ENCODE measurements at places on chromosomes 2 and 18.

- no peak for DNase-seq
Measured at GRCh38 chr2:85323351-85323987, 4.3 kb downstream of the TGOLN2 start.

GRCh38 chr2:8138923-8139667, 542.8 kb upstream of the ID2 start:
- no peak for DNase-seq

DNA sequence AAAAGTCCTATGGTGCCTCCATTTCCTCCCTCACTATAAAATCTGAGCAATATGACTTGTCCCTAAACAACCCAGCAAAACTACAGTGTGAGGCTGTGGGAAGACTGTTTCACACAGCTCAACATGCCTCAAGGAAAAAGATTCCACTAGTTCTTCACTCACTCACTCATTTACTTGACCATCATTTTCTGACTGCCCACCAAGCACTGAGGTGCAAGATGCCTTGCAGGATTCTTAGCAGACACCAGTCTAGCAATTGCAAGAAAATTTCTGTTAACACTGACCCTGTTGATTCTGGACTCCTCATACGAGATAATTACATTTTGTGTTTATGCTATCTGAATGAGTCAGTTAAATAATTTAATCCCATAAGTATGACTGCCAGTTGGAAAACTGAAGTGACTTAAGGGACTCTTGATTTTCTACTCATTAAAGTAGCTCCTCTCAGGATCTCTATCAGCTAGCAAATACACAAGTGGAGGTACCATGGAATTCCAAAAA, 51.9 kb upstream of the PCBP1 start:
- DNase-seq = no peak

- DNase-seq = no peak
Measured at GRCh38 chr2:46770622-46771021, 145.0 kb downstream of the MCFD2 start.

GRCh38 chr2:200730302-200730701, 81.4 kb upstream of the BZW1 start:
- no peak for DNase-seq

DNA sequence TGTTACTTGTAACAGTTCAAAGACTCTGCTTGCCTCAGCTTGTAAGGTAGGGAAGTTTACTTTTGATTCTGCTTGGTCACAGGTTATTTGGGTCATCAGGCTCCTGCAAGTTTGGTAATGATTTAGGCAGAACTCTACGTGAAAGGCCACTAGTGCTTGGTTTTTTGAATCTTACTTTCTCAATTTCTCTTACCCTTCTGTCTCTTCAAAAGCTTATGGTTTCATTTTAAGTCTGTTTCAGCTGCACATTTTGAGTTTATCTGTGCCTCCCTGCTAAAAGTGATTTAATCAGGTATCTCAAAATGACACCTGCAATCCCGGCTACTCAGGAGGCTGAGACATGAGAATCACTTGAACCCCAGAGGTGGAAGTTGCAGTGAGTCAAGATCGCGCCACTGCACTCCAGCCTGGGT, 26.3 kb upstream of the MOCOS start:
- no peak for DNase-seq

DNA sequence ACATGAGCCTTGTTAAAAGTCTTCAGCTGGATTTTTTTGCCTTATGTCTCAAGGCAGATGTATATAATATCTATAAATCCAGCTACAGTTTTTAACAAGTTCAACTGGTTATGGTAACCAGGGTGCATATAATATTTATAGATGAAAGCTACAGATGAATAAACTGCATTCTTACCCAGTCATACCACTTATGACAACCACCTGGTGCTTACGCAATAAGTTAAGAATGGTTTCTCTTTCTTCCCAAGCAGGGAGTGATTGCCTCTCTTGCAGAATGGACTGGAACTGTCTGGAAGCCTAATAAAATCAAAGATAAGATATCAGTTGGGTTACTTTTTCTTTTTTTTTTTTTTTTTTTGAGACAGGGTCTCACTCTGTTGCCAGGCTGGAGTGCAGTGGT, 19.6 kb downstream of the DHX57 start:
- no peak for DNase-seq

DNA sequence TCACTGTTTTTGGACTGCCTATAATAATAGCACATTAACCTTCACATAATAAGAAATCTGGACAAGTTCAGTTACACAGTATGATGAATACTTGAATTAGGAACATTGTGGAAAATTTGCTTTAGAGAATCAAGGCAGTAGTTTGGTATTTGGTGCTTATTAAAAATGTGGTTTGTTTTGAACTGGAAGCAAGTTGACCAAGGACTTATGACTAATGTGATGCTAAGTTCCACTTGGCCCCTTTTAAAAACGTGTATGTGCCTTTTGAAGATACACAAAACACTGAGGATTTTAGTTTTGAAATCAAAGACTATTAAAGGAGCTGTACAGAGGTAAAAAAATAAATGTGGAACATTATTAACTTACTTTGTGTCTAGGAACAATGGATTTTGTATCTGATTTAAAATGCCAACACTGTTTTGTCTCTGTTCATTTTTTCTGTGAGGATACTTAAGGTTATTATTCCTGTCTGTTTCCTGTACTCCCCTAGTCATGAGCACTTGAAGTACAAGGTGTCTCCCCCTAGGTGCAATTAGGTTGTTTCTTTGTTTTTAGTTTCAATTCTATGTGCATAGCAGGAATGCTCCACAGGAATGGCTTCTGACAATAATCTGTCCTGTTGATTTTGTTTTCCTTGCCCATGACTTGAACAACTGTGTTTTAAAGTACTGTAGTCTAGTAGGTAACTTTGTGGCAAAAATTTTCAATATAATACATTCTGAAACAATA, 49.6 kb upstream of the PTH2R start:
- no peak for DNase-seq

GRCh38 chr2:101080211-101081068, 70.7 kb downstream of the TBC1D8 start:
- no peak for DNase-seq

GRCh38 chr2:1796232-1796930, 52.1 kb upstream of the PXDN start:
- DNase-seq = no peak

GRCh38 chr2:164479460-164479859, 141.8 kb downstream of the GRB14 start:
- no peak for DNase-seq

DNA sequence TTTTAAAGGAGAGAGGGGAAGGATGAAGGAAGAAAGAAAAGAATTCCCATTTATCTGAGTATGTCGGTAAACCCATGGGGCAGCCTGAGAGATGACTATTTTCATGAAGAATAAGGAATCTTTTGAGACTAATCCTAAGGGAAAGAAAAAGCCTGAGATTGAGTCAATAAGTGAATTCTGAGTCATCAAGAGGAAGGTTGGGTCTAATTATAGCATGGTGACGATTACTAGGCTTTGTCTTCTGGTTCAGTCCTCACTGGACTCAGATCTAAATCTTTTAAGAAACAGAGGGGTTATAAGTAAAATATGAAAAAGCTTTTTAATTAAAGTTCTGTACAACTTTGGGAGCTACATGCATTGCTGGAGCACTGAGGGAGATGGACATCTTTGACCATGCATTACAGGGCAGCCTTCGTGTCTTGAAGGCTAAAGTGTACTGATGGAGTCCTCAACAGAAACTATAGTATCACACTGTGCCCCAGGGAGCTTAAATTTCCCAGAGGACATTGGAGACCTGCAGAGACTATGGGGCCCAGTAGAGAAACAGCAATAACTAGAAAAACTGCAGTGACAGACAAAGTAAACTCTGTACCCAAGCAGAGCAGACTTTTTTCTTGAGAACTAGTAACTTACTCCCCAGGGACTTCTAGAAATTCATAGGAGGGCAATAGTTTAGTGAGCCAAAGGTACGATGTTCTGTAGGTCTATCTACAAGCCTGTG, 260.9 kb downstream of the RAD51AP2 start:
- no peak for DNase-seq

GRCh38 chr2:220269367-220269766, 641.9 kb downstream of the SLC4A3 start:
- DNase-seq = no peak

GRCh38 chr2:37318401-37318800, 6.2 kb downstream of the PRKD3 start:
- DNase-seq = no peak

- no peak for DNase-seq
Measured at GRCh38 chr2:109215866-109216265, 86.9 kb downstream of the SH3RF3 start.

- no peak for DNase-seq
Measured at GRCh38 chr2:200515155-200515554, 5.3 kb upstream of the KCTD18 start.

- no peak for DNase-seq
Measured at GRCh38 chr2:29765721-29766120, 155.7 kb downstream of the ALK start.

DNA sequence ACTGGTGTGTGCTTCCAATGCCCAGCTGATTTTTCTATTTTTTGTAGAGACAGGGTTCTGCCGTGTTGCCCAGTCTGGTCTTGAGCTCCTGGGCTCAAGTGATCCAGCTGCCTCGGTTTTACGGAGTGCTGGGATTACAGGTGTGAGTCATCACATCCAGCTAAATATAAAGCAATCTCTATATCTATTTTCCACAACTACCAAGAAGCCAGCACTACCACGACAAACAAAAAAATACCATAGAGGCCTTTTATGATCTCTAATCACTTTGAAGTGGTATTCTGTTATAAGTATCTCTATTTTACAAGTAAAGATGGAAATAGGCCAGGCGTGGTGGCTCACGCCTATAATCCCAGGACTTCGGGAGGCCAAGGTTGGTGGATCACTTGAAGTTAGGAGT, 34.7 kb downstream of the C2orf74 start:
- no peak for DNase-seq

GRCh38 chr2:169290433-169290832, 71.9 kb downstream of the LRP2 start:
- DNase-seq = no peak

DNA sequence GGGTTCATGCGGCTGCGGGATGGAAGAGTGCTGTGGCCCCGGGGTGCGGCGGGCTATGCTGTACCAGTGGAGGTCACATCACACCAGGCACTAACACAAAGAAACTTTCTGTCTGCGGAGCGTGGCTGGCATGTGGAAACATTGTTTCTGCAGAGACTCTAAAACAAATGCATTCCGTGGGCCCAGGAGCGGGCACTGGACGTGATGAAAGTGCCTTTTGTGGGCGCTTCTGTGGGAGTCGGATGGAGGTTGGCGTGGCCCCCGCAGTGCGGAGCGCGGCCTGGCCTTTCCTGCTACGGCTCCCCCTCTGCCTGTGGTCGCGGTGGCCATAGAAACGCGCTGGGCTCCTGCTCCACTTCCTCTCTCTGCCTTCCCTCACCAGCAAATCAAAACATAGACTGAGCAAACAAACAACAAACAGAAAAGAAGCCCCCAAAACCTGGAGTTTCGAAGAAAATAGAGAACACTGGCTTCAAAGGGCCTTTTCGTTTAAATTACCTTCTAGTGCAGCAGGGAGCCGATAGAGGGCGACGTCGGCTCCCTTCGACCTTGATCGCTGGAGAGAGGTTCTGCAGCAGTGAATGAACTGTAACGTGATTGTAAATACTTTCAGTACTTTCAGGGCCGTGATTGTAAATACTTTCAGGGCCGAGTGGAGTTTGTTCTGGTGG, 51.4 kb downstream of the KIF5C start:
- peak; percentile 46 for DNase-seq

- no peak for DNase-seq
Measured at GRCh38 chr2:202494300-202495229, 118.4 kb downstream of the BMPR2 start.

GRCh38 chr2:209918251-209918650, 84.2 kb upstream of the RPE start:
- no peak for DNase-seq

- DNase-seq = no peak
Measured at GRCh38 chr18:45007531-45007930, 326.8 kb downstream of the SETBP1 start.

- DNase-seq = no peak
Measured at GRCh38 chr2:68404164-68404563, 39.1 kb downstream of the PLEK start.

DNA sequence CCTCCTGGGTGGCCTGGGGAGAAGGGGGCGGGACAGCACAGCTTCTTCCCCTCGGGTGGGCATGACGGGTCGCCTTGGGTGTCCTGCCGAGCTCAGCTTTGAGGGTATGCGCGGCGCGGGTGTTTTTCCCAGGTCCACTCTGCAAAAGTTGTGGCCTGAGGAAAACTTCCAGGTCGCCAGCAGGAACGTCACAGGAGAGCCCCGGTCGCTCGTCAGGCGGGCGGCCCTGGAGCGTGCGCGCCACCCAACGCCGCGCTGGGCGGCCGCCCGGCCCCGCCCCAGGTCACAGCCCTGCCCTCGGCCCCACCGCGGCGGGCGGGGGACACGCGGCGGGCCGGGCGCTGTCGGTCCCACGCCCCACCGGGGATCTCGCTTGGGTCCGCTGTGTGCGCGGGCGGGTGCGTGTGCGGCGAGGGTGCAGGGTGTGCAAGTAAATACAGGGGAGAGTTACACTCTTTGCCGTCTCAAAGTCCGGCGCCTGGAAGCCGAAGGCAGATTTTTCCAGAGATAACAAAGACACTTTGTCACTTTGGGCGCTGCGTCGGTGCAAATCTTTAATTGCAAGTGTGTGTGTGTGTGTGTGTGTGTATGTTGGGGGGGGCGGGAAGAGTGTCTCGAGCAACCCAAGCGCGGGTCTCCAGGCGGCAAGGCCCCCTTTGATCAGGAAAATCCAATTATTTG, 616 bp upstream of the SP5 start:
- DNase-seq = peak; percentile 18

- DNase-seq = no peak
Measured at GRCh38 chr2:210158236-210158635, 13.0 kb downstream of the KANSL1L start.

DNA sequence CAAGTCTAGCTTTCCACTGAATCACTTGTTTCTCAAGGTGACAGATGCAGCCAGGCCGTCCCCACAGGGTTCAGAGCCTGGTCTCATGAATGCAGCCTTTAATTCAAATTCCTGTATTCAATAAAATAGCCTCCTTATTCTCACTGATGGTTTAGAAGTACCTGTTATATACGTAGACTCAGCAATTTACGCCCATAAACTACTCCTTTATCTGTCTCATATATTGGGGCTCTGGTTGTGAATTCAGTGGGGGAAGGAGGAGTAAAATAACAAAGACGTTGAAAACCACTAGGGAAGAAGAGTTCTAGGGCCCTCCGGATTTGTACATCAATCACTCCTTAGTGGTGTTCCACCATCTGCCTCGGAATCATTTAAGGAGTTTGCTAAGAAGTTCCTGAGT, 1.7 kb downstream of the OBSL1 start:
- no peak for DNase-seq

- no peak for DNase-seq
Measured at GRCh38 chr2:73067043-73067442, 4.5 kb downstream of the SFXN5 start.

GRCh38 chr2:53217250-53217649, 550.4 kb upstream of the CHAC2 start:
- DNase-seq = no peak

DNA sequence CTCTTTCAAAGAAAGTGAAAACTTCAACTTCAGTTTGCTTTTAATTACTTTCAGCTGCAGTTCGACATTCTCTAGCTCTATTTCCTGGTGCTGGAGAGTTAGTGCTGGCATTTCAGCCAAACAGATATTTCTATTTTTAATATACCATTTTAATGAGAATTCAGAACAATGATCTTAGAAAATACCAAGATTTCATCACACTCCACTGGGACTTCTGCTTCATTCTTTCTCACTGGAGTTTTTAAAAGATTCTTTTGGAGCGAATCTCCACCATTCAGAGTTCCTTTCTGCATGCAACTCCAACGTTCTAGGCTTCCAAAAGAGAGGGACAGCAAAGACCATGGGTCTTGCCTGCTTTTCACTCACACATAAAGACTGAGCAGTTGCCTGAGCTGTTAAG, 94.2 kb downstream of the CABLES1 start:
- DNase-seq = no peak

GRCh38 chr2:101956465-101957438, 35.0 kb upstream of the IL1R2 start:
- no peak for DNase-seq
